ENCODE measurements at places on chromosomes 5 and 9.

DNA sequence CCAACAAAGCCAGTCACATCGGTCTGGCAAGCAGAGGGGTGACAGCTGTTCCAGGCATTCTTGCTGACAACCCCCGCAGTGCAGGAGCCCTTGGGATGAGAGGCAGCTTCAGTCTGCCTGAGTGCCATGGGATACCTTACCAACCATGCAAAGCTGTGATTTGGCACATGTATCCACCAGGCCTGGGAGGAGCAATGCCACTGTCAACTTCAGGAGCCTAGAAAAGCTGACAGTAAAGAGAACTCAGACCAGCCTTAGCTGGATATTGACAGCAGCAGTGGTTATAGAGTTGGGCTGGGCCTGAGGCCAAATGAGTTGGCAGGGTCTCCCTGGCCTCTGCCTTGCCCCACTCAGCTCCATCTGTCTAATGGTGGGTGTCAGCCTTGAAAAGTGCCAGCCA is 10.1 kb upstream of the PLPPR1 start:
- DNase-seq, result no peak

- DNase-seq, result no peak
Measured at GRCh38 chr5:144183254-144183889, 12.7 kb downstream of the KCTD16 start.

DNA sequence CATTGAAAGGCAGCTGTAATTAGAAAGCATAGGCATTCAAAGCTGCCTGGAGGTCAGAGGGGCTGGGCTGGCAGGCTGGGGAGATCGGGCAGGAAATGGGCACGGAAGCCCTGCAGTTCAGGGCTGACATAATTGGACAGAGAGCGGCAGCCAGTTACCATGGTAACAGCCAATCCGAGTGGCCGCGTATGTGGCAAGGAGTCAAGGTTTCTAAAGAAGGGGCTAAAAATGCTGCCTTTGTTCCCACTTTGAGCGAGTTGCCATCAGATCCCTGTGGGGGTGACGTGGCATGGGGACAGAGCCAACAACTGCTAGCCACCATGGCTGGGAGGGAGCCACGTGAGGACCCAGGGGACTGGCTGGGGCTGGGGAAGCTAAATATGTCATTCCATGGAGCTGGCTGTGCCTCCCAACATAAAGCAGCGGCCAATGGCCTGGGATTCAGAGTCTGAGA is 44.7 kb upstream of the NDFIP1 start:
- DNase-seq, result peak; percentile 93

DNA sequence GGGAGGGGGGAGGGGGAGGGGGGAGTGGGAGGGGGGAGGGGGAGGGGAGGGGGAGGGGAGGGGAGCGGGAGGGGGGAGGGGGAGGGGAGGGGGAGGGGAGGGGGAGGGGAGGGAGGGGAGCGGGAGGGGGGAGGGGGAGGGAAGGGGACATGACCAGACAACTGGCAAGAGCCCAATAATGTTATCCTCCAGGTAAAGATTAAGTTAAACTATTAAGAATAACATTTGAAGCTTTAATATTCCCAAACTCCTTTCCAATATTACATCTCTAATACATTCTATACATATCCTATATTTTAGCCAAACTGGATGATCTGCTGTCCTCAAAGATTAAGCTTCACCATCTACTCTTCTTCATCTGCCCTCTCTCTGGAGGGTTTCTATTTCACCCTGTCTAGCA is 25.8 kb downstream of the C5 start:
- no peak for DNase-seq

- DNase-seq, result no peak
Measured at GRCh38 chr5:122846051-122846550, 688 bp downstream of the SNX24 start.

GRCh38 chr9:113528088-113528487 is 64.6 kb downstream of the RGS3 start:
- DNase-seq, result no peak

GRCh38 chr9:2231829-2232228 is 216.7 kb downstream of the SMARCA2 start:
- no peak for DNase-seq

- peak; percentile 30 for DNase-seq
Measured at GRCh38 chr9:136048560-136049411, 46.3 kb downstream of the NACC2 start.

DNA sequence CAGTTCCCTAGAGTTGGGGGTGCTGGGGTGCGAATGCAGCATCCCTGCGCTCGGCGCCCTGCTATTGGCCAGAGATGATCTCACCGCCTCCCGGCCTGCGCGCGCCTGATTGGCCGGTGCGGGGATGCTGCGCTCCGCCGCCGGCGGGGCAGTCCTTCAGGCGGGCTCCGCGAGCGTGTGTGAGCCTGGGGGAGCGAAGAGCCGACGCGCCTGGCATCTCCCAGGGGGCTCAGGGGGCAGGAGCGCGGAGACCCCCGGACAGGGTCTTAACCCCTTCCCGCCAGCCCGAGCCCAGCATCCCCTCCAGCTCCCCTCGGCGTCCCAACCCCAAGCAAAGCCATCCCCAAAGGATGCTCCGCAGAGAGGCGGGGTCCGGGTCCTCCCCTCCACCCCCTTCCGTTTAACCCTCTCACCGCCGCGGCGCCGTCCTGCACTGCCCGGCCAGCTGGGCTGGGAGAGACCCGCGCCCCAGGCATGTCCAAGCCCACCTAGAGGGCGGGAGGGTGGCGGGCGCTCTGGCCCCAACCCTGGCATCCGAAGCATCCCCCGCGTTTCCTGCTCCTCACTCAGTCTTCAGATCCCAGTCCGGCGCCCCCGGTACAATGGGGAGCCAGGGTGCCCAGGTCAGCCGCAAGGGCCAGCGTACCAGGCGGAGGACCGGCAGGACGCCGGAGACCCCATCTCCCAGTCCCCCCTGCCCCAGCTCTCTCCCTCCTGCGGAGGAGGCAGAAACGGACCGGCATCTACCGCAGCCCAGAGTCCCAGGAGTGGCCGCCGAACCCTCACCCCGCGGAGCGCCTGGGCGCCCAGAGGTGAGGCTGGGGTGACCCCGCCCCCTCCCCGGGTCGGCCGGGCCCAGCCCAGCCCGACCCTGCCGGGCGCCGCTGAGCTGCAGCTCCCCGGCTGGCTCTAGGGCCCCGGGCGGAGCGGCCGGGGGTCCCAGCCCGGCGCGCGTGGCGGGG is 19.3 kb upstream of the TOR2A start:
- DNase-seq, result peak; percentile 93

DNA sequence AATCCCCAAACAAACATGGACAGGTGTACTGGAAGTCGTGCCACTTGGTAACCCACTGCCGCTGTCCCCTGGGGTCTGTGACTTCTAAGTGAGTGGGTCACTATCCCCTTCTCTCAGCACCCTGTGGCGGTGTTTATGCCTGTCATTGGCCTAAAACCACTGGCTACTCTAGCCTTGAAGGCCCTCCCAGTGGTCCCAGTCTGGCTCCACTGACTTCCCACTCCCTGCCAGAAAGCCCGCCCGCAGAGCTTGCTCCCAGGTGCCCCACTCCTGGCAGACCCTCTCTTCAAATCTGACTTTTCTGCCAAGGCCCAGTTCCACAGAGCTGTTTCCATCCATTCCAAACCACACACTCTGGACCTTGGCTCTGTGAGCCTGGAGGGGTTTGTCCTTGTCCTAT is 274.5 kb downstream of the HSPA4 start:
- DNase-seq, result no peak

DNA sequence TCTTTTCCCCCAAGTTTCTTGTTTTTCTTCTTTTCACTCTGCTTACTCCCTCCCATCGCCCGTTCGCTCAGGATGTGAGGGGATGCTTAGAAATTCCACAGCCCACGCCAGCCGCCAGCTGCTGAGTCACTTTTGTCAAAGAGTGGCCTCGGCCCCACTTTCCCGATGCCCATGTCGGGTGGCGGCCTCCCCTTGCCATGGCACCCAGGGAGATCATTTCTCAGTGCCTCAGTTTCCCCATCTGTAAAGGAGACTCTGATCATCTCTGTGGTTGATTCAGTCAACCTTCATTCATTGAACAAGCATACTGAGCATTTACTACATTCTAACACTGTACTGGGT is 353 bp upstream of the PDGFRB start:
- DNase-seq, result no peak

DNA sequence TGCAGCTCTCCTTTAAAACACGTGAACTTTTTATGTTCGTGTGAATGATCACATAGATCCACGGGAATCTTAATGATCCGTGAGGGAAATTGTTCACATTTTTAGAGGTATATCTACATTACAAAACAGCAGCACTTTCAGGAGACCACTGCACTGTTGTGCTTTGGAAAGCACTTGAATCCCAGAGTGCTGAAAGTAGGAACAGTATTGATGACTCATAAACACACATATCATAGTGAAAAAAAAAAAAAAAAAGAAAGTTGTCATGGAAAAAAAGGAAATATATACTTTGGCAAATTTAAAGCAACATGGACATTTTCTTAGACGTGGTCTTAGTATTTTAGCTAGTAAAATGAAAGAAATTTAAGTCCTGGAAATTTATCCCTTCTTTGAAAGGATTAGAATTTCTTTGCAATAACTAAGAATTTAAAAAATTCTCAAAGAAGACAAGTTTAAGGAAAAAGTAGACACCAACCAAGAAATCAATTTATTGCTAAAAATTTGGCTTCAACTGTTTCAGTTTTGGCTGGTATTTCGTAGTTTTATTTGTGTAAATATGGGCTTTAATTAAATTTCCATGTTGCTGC is 55.4 kb downstream of the ADGRV1 start:
- no peak for DNase-seq

DNA sequence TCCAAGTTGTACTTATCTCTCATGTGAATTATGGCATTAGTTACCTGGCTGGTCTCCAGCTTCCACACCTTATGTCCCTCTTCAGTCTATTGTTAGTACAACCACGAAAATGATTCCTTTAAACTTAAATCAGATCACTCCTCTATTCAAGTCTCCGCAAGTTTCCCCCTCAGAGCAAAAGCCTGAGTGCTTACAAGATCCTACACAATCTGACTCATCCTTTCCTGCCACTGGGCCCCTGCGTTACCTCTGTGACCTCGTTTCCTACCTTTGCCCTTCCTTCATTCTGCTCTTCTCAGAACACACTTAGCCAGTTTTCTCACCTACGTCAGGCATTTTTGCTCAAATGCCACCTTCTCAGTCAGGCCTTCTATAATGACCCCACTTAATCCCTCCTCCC is 45.1 kb upstream of the GLIS3 start:
- DNase-seq, result no peak

DNA sequence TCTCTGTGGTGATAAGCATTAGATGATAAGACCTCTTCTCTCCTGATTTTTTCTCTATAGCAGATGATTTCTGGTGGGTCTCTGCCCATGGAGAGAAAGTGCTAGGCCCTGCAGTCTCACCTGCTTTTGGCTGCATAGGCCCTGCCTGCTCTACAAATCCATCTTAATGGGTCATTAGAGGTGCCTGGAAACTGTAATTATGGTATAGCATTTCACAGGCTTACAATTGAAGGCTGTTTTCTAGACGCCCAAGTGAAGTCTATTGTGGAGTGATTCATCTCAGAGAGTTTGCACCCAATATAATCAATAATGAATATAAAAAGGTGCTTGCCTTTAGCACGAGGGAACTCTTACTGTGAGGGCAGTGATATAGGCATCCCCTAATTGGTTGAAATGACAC is 33.8 kb downstream of the NEUROG1 start:
- DNase-seq, result no peak

- DNase-seq, result no peak
Measured at GRCh38 chr5:2330325-2331130, 420.9 kb downstream of the IRX2 start.

DNA sequence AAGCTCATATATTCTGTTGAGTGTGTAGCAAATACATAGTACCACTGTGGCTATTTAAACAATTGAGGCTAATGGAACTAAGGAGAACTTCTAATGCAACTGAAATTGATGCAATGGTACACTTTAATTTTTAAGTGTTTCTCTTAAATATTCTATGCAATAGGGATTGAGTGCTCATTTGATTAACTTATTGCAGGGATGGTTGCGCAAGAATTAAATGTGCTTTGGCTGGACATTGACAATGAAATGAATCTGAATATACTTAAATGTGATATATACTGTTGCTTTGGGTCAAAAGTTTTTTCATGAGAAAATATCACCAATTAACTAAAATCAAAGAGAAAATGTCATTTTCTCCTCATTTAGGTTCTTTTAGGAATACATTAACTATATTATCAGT is 227.1 kb downstream of the ARL15 start:
- no peak for DNase-seq

DNA sequence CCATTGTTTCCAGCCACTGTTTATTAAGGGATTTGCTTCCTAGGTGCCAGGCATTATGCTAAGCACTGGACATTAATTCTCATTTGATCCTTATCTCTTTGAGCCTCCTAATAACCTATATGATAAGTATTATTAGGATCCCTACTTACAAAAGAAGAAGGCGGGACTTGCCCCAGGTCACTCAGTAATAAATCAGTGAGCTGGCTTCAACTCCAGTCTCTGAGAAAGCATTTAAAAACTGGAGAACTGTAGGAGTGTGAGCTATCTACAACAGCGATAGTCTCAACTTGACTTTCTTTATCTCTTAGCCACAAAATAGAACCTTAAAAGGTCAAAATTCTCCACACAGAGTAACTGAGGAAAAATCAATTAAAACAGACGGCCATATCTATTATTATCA is 155.0 kb downstream of the GNAQ start:
- no peak for DNase-seq

DNA sequence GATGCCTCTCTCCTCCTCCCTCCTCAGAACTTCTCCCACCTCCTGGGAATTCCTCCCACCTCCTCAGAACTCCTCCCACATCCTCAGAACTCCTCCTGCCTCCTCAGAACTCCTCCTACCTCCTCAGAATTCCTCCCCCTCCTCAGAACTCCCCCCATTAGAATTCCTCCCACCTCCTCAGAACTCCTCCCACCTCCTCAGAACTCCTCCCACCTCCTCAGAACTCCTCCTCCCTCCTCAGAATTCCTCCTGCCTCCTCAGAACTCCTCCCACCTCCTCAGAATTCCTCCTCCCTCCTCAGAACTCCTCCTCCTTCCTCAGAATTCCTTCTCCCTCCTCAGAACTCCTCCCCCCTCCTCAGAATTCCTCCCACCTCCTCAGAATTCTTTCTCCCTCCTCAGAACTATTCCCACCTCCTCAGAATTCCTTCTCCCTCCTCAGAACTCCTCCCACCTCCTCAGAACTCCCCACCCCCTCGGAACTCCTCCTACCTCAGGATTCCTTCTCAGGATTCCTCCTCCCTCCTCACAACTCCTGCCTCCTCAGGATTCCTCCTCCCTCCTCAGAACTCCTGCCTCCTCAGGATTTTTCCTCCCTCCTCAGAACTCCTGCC is 23.9 kb downstream of the SLC46A2 start:
- DNase-seq, result no peak

DNA sequence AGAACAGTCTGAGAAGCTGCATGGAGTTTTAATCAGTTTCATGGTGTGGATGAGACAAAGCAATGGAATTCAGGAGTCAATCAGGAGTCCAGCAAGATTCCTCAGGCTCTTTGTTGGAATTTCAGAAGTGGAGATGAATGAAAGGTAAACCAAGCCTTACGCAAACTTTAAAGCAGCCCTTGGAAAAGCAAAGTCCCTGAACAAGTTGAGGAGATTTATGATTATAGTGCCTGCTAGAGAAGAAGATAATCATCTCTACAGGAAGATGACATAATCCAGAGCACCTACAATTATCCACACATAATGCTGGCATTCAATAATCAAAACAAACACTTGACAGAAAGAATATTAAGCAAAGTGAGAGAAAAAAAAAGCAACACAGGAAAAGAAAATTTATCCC is 1380.1 kb upstream of the NUDT12 start:
- DNase-seq, result no peak

- peak; percentile 2 for DNase-seq
Measured at GRCh38 chr5:55820488-55820887, 30.7 kb upstream of the IL31RA start.

Data from retina (tissue), 1 donor.